Fibroblast of lung (primary cell): ENCODE measurements at places on chromosomes 11 and 22. TPM values are rescaled to one million over a fixed set of nuclear protein-coding genes. Genes with fewer than 3 reads are reported as not detected.

DNA sequence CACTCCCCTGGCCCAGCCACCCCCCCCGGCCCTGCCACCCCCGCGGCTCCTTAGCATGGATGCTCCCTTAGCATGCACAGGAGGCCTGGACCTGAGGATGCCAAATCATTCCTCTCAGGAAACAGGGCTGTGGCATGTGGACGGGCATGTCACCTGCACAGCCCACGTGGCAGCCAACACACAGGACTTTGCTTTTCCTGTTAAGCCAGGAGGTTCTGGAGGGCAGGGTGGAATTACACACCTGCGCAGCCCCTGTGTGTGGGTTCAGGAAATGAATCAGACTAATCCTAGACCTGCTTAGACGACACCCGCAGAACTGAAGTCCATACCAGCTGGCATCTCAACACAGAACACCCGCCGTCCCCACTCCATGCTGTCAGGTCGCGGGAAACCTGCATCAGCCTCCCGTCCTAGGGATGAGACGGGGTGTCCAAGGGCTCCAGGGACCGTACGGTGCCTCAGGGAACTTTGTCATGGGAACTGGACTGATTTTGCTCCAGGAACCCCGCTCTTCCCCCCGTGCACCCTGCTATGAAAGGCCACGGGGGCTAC is 10.2 kb downstream of the CERK start:
- no peak for DNase-seq

DNA sequence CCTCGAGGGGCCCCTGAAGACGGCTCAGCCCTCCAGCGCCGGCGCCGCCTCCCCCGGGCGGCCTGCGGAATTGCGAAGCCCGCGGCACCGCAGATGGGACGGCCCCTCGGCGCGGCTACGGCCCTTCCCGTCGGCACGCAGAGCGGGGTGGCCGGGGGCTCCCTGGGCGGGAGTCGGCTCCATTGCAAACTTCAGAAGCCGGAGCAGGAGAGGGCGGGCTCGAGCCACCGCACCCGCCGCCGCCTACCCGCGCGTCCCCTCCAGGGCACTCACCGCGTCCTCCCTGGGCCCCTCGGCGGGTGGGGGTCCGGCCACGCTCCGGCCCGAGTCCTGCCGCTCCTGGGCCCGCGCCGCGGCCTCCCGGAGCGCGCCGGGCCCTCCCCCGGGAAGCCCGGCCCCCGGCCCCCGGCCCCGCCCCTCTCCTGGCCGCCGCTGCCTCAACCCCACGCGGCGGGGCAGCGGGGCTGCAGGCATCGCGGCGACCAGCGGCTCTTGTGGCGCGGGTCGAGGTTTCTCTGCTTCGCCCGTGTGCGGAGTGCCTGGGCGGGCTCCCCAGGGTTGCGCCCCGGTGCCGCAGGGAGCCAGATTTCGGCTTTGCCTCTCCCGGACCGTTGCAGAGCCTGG is at the start of gene PACSIN3:
TSS of gene PACSIN3 (minus strand) at position 359 of the 624 bp plus-strand sequence. CDS start 3,707 bp downstream, outside the sequence.
- DNase-seq: peak; percentile 42

DNA sequence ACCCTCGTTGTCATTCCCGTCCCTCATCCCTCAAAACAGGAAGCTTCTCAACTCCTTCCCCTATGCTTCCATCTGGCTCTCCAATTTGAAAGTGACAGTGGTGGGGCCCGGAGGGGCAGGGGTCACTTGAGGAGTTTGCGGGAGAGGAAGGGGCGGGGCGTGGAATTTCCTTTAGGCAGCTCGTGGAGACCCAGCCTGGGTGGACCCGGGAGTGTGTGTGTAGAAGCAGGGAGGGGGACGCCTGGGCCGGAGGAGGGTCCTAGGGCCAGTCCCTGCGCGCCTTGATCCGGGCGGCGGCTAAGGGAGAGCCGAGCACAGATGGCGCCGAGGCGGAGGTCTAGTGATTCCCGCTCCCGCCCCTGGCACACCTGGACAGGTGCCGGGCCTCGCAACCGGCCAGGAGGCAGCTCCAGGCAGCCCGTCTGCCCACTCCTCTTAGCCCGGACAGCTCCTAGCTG is 7.8 kb upstream of the PAX6 start:
- DNase-seq: no peak

- DNase-seq: no peak
These were observed 43.2 kb downstream of the OR4C45 start for GRCh38 chr11:50075856-50076255.

Gene FAM180B
- not detected in 2 replicates for total RNA-seq

DNA sequence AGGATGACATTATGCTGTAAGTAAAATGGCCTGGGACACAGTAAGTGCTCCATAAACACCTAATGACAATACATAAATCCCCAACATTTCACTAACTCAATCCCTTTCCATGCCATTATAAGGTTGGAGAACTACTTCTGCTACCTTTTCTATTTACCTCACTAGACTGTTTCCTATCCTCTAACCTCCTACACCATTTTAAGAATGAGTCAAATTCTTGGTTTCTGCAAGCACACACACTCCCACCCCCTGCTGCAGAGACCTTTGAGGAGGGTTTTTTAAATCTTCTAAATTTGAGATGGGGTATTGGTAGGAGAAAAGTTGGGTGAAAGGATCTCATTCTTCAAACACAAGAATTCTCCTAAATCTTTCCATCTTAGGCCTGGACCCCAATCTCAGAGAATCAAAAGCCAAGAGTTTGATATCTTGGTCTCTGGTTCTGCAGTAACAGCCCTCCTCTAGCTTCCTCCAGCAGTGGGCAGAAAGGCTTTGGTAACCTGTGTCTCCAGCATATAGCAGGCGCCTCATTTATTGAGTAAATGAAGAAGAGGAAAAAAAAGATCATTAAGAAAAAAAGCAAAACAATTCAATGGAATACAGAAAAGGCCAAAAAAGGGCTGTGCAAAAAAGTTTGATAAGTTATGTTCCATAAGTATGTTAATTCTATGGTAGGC is 42.3 kb downstream of the SYTL2 start:
- DNase-seq: no peak

DNA sequence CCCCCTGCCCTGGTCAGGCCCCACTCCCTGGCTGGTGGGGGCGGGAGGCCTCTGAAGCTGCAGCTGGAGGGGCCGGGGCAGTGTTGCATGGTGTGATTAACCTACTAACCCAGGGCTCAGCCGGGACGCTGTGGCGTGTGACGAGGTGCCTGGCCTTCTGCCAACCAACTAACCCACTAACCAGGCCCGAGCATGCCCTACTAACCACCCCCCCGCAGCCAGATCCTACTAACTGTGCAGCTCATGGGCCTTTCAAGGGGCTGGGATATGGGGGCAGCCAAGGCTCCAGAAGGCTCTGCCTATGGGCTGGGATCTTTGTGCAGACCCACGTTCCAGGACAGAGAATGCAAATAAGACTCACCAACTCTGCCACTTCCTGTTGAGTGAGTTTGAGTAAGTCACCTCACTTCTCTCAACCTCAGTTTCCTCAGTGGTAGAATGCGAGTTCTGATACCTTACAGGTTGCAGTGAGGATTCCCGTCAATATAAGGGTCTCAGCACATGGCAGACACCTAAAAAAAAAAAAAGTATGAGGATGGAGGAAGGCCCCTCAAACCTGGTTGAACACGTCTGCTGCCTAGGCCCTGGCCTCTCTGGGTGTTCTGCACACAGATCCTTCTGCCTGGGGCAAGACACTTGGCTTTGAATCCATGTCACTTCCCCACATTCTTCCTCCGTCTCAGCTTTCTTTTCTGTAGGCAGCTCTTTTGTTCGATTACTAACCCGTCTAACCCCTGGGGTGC is 14.1 kb downstream of the MIAT start:
- no peak for DNase-seq

- DNase-seq: no peak
These were observed at the start of gene MDK for GRCh38 chr11:46381048-46381818. TSS of gene MDK (plus strand) at chr11:46381669. CDS start at chr11:46382058, 389 bp downstream.

DNA sequence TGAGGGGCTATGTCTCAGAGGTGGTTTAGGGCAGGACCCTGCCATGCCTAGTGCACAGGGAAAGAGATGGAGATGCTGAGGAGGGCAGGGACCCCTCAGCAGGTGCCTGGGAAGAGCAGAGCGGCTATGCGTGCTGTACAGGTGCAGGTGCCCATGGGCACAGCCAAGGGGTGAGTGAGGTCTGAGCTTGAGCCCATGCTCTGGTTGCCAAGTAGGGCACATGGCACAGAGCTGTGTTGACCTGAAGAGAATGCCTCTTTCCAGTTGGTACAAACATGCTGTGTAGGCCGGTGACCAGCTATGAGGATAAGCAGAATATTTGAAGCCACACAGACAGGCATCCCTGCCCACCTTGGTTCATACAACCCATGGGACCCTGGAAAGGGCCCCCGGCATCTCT is 65.8 kb upstream of the NECTIN1 start:
- peak; percentile 9 for DNase-seq

GRCh38 chr11:130390071-130390758 is 38.2 kb downstream of the ADAMTS8 start:
- peak; percentile 80 for DNase-seq

GRCh38 chr11:27398400-27398770 is 35.4 kb upstream of the CCDC34 start:
- DNase-seq: no peak

GRCh38 chr11:5036669-5037068 is 9.7 kb upstream of the OR52J3 start:
- no peak for DNase-seq

- peak; percentile 44 for DNase-seq
These were observed 679 bp upstream of the DPP3 start for GRCh38 chr11:66479394-66480116.

Gene CEND1
- 0.26 and 1.3 TPM in 2 replicates for total RNA-seq

Gene AIFM3
- total RNA-seq: 1.3 and 2.0 TPM in 2 replicates

- DNase-seq: no peak
These were observed 44.6 kb downstream of the RSF1 start for GRCh38 chr11:77775936-77776335.

- peak; percentile 18 for DNase-seq
These were observed 4.2 kb downstream of the GRAMD1B start for GRCh38 chr11:123434262-123434661.

Gene RAB1B
- 43.7 and 63.6 TPM in 2 replicates for total RNA-seq

DNA sequence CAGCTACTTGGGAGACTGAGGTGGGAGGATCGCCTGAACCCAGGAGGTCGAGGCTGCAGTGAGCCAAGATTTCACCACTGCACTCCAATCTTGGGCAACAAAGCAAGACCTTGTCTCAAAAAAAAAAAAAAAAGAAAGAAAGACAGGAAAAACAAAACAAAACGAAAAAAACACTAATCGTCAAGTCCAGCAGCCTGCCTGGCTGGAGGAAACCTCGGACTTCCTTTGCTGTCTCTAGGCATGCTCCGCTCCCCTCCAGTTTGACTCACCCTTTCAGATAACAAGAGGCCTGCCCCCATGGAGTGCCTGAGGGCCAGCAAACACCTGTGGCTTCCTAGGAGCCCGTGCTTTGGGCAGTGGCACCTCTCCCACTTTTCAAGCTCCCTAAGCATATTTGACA is 28.8 kb upstream of the CHKA start:
- peak; percentile 66 for DNase-seq

GRCh38 chr11:72048766-72049460 is 31.4 kb downstream of the NUMA1 start:
- DNase-seq: no peak

GRCh38 chr11:126158054-126158791 is 53.2 kb downstream of the RPUSD4 start:
- peak; percentile 41 for DNase-seq

Gene PIM3
- total RNA-seq: 40.1 and 47.7 TPM in 2 replicates

- no peak for DNase-seq
These were observed 3.1 kb downstream of the GNB1L start for GRCh38 chr22:19851291-19852176.

- no peak for DNase-seq
These were observed 3.6 kb downstream of the RTN4RL2 start for GRCh38 chr11:57463671-57464538.

Gene MMP11
- 8.8 and 11.3 TPM in 2 replicates for total RNA-seq

- DNase-seq: peak; percentile 19
These were observed 135.2 kb downstream of the RRAS2 start for GRCh38 chr11:14223636-14224288.

DNA sequence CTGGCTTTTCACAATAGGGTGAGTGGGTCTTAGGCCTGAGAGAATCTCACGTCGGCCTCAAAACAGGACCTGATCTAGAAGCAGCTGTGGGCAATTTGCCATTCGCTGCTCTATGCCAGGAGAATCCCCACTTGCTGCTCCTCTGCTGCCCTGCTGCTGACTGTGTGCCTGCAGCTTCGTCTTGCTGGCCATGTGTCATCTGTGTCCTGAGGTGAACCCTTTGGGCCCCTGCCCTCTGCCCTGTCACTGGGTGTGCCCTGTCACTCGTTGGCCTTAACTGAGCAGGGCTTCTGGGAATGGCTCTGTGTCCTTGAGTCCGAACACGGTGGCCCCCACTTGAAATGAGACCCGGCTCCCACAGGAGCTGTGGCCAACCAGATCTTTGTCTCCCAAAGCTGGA is 6.2 kb downstream of the NAA40 start:
- DNase-seq: no peak

DNA sequence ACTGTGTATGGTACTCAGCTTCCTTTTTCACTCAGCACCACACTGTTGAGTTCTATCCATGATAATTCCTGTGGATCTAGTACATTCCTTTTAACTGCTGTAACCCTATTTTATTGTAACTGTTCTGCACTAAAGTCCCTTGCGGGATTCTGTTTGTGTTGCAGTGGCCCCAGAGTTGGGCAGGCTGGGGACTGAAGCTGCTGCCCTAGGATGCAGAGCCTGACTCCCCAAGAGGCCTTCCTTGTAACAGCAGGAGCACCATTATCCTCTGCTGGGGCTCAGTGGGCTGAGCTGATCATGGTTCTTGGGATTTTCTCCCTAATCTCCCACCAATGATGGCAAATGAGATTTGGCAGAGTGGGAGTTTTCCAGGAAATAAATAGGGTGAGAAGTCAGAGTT is 77.7 kb downstream of the CABIN1 start:
- DNase-seq: peak; percentile 43
